ENCODE measurements at places on chromosomes 2 and 18.

DNA sequence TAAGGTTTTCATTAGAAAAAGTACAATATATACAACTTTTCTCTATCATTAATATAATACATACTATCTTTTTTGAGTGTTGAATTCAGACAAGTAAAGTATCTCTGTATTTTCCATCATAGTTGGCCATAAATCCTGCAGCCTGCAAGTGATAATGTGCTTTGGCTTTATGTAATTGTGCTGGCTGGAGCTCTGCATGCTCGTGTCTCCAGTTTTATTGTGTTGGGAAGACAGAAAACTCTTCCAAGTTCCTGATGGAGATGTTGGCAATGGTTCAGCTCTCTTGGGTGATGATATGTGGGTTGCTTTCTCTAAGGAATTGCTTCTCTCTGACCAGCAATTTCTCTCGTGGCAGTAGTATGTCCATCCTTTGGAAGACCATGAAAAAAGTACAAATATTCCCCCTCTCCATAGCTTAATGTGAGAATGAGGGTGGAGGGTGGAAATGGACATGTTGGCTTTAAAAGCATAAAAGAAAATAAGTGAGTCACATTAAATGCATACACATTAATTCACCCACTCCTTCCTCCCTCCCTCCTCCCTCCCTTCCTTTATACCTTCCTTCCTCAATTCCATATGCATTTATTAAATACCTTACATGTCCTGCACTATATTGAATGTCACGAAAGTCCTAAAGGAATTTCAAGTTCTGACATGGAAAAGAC is 344.2 kb downstream of the MTX2 start:
- DNase-seq, result peak; percentile 50

DNA sequence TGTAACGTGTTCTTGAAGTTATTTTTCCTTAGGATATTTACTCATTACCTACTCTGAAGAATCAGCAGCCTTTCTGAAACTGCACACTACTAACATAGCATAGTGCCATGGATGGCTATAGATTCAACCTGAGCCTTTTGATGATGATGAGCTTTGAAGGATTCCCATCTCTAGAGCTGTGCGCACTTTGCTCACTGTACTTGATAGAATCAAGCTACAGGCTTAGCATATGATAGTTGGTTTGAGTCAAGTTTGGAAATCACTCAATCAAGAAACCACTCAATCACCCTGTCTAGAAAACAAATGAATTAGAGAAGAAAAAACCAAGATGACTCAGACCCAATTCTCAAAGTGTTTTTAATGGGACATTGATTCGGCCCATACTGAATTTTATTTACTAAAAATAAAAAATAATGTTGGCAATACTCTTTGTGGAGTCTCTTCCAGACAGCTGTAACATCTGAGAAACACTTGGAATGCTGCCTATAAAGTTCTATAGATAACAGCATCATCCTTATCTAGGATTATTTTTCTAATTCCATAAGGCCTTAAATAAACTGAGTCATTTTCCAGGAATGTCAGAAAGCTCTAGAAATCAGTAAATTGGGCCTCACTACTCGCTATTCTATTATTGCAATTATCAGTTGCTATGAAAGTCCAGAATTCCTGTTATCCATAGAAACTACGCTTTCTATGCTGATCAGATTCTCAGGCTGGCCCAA is 259.0 kb upstream of the ERBB4 start:
- peak; percentile 51 for DNase-seq

- no peak for DNase-seq
These were observed 524.6 kb upstream of the SETBP1 start for GRCh38 chr18:44156126-44156525.

GRCh38 chr18:8673256-8674209 is 31.8 kb upstream of the MTCL1 start:
- DNase-seq, result no peak

DNA sequence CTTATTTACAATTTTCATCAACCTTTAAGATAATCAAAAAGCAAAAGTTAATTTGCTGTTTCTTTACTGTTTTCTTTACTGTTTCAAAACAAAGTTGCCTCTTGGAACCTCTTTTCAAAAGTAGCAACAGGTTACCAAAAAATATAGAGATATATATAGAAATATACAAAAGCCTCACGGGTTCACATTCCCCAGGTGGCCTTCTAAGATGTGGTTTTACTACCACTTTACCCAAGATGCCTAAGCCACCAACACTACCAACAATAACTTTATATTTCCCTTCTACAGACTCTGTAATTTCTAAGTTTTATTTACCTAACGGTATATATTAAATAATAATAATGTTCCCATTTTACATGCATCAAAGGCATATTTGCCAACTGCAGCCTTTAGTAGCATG is 4.9 kb downstream of the CYB5A start:
- DNase-seq, result no peak

GRCh38 chr2:236853585-236854051 is 232.1 kb upstream of the COPS8 start:
- DNase-seq, result no peak

GRCh38 chr18:62938487-62938886 is 223.1 kb downstream of the PHLPP1 start:
- DNase-seq, result no peak

DNA sequence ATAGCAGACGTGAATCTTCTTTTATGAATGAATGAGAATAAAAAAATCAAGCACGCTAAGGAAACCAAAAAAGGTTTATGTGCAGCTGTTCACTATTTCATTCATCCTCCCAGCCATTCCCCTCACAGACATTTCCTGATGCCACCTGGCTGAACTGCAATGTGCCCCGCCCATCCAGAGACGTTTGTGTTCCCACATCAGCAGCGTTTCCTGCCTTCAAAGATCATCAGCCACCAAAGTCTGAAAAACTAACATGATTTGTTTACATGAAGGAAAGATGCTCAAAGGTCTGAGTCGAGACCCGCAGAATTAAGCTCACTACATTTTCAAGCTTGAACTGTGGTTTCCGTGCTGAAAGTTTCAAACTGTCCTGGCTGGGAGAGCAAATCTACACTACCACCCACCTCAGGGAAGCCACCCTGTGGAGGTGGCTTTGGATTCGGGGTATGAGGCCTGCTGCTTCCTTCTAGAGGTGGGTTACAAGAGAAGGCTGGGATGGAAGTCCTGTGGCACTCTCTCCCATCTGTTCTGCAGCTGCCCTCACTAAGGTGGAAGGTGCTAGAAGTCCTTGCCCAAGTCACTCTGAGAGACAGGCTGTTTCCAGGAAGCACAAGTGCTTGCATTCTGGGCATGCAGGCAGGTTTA is 201.3 kb upstream of the OSR1 start:
- DNase-seq, result no peak

- no peak for DNase-seq
These were observed 138.8 kb downstream of the MYT1L start for GRCh38 chr2:2192091-2192955.

DNA sequence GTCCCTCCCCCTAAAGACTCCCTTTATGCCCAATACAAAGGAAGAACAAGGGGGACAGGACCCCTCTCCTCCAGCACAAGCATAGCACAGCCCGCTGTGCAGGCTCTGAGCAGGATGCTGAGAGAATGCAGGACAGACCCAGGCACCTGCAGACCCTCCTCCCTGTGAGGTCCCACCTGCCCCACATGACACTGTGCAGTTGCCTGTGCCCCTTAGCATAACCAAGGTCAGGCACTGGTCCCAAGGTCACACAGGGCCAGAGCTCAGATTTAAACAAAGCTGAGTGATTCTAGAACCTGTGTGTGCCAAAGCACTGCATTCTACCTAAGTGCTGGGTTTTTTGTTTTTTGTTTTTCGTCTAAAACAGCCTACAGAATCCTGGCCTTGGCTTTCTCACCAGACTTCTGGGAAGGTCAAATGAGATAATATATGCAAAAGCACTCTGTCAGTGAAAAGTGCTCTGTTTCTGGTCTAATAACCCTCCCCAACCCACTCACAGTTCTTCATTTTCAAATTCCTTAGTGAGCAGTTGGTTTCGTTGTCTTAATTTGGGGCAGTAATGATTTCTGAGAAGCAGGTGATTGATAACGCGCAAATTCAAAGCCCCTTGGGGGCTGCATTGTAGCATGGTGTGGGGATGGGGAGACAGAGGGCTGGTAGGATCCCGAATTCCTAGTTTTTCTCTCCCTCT is 125.7 kb downstream of the KCTD1 start:
- no peak for DNase-seq

DNA sequence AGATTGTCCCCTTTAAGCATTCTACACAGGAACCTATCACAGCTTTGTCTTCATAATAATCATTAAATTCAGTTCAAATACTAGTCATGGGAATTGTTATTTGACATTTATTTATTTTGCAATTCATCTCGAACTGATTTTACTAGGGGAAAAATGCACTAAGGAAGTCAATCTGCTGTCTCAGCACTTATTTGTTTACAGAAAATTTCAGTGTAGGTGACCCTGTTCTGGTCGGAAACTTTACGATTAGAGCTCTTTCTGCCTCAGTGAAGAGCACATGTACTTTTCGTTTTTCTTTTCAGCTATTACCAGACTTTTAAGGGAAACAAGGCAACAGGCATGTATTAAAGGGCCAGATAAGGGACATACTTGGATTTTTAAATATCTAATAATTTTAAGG is 1405.7 kb upstream of the ZEB2 start:
- DNase-seq, result no peak
